ENCODE measurements at places on chromosomes 3 and 15.

- DNase-seq = no peak
Measured at GRCh38 chr3:184282941-184283340, 7.1 kb downstream of the ECE2 start.

- no peak for DNase-seq
Measured at GRCh38 chr3:174614036-174614435, 245.1 kb upstream of the NAALADL2 start.

DNA sequence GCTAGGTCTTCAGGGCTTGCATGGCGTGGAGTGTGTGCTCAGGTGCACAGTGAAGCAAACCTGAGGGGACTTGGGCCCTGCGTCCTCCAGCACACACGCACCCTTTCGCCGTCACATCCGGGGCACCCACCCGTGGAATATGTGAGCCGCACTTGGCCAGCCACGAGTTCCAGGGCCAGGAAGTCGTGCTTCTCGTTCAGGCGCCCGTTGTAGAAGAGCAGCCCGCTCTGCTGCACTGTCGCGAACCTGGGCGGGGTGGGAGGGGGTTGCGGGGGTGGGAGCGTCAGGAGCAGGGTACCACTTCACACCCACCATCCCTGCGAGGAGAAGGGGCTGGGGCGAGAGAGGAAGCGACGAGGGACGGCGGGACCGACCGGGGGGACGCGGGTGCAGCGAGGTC lies 7.1 kb downstream of the CELSR3 start:
- peak; percentile 45 for DNase-seq

DNA sequence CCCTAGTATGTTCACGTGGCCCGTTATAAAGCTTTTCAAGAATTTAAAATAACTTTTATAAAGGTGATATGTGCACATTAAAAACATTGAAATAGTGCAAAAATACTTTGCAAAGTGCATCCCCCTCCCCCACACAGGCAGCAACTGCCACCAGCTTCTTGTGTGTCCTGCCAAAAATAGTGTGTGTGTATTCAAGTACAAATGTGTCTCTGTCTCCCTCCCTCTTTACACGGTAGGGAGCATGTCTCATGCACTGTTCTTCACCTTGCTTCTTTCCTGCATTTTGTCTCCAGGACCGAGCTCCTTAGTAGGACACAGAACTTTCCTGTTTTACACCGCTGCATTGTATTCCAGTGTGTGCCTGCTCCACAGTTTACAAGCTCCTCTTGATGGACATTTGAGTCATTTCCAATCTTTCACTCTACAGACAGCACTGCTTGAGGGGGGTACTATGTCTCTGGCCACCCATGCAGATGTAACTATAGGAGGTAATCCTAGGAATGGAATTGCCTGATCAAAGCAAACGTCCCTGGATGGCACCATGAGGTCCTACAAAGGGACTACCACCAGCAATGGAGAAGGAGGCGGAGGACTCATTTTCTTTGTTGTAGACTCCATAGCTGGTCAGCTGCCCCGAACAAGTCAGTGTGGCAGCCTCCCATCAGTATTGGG lies 52.4 kb downstream of the SLC6A6 start:
- no peak for DNase-seq

DNA sequence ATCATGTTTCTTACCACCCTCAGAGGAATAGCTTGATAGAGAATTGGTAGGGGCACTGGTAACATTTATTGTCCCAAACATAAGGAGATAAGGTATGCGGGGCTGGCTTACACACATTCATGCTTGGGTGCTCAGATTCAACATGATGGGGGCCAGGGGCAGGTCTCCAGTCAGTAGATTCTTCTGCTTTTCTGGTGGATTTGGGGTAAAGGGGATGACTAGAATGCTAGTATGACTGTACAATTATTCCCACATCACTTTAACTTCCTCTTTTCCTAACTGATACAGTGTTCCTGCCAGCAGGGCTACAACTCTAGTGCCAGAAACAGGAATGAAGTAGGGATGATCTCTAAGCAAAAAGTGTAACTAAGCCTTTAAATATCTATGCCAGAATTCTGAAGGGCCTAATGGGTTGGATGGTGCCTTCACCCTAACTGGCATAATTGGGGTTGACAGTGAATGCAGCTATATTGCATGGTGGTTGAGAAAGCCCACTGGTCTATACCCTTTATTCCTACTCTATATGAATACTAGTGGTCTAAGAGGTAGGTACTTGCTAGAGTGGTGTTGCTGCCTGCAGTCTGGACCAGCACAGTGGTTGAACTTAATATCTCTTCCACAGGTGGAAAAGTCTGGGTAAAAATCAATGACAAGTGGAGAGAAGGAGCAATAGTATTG lies 117.4 kb downstream of the IL12A start:
- DNase-seq = no peak

DNA sequence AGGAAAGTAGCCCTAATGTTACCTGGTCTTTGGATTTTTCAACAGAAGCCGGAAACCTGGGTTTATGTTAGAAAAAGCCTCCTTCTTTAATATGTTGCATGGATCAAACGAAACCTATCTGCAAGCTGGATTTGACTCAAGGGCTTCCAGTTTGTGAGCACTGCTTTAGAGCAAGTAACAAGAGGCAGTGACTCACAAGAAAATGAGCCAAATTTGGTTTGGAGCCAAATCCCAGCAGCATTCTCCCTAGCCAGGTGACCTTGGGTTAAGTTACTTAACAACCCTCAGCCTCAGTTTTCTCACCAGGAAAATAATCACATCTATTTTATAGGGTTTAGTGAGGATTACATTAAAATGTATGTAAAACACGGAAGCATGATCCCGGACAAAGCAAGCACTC lies 215.2 kb upstream of the PRICKLE2 start:
- DNase-seq = no peak

GRCh38 chr3:15220661-15221060 lies 14.6 kb downstream of the CAPN7 start:
- no peak for DNase-seq

DNA sequence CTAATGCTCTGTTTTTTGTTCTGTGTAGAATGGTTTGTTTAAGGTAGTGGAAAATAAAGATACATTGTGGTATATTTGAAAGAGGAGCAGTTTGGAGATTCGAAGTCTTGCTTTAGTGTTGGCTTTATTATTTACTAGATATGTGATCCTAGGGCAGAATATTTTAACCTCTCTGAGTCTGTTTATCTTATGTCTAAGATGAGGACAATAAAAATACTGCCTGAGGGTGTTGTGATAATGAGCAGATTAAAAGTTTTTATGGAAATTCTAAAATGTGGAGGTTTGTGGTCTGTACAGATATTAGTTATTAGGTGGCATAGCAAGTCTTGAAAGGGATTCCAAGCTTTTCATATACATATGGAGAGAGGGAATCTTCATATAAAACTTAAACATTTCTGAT lies 15.0 kb downstream of the TCF12 start:
- DNase-seq = no peak

GRCh38 chr15:52518487-52519371 lies 10.0 kb downstream of the MYO5A start:
- no peak for DNase-seq

DNA sequence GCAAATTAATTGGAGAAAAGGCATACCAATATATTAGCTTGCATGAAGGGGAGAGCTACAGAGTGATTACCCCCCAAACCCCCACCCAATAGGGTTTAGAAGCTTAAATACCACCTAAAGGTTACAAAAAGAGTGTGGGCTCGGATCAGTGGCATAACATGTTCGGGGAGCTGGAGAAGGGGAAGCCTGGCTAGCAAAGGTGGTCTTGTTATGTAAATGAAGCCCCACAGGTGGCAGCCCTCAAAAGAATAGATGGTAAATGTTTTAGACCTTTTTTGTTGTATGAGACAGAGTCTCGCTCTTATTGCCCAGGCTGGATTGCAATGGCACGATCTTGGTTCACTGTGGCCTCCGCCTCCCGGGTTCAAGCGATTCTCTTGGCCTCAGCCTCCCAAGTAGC lies 10.9 kb upstream of the PXK start:
- DNase-seq = no peak
